ENCODE measurements at places on chromosomes 7 and 10. TPM values are rescaled to one million over a fixed set of nuclear protein-coding genes. Genes with fewer than 3 reads are reported as not detected.

HMX2 gene
- total RNA-seq: not detected

AGR3 gene
- not detected for total RNA-seq

DNA sequence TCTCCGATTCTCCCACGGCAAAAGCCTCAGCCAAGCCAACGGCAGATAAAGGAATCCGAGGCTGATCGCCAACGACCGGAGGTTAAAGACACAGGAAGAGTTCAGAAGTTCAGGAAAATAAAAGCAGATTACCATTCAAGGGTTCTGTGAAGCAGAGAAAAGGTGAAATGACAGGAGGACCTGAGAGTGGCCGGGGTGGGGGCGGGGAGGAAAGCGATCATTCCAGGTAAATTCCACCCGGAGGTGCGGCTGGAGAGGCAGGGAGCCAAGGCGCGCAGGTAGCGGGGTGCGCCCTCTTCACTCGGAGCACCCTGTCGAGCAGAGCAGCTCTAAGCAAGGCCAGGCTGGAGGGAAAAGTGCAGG, 35.3 kb upstream of the SEPHS1 start:
- H3K36me3 ChIP-seq: peaks cover 5% of the 10 kb centered on the region
- peaks cover 10% of the 10 kb centered on the region for H3K4me1 ChIP-seq
- no peak for DNase-seq
- peak overlapping the region; percentile 81 for H3K27ac ChIP-seq
- H3K4me3 ChIP-seq: peak overlapping the region; percentile 73

PLXDC2 gene
- 11.8 TPM for total RNA-seq

GRCh38 chr7:7426676-7427075, 109.0 kb downstream of the COL28A1 start:
- H3K4me3 ChIP-seq: no peak overlapping the region
- peaks cover 2% of the 10 kb centered on the region for H3K36me3 ChIP-seq
- H3K4me1 ChIP-seq: peaks cover 4% of the 10 kb centered on the region
- no peak for DNase-seq

NCF1 gene
- 1.1 TPM for total RNA-seq

DNA sequence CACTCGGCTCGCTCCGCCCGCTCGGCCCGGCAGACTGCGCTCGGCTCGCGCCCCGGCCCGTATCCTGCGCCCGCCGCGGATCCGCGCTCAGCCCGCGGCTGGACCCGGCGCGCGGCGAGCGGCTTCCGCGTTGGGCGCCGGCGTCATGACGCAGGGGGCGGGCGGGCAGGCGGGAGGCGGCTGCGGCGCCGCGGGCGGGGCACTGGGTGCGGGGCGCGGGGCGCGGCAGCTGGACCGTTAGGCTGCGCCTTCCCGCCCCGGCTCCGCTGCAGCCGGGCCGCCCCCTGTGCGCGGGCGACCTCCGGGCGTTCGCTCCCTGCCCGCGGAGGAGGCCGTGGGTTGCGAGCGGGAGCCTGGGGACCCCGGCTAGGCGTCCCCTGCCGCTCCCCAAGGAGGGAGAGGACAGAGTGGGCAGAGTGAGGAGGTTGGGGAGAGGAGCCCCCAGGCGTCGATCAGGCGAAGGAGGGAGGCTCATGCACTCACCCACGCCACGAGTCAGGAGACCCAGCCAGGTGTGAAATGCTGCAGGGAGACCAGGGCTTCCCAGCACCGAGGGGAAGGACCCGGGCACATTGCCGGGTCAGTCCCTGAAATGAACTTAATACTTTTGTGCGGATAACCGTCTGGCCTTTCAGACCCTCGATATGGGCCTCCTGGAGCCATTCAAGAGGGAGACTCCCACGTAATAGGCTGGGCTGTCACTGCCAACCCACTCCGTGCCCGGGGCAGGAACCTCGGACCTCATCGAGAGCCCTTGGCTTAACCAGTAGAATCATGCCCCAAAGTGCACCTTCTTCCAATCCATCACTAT, at the start of gene PIP4K2A:
PIP4K2A (minus strand) TSS at position 100 of the 811 bp plus-strand sequence. CDS start 252 bp downstream, outside the sequence.
- H3K4me3 ChIP-seq: peak within 1 kb of the TSS; percentile 96
- peak; percentile 76 for DNase-seq
- H3K27ac ChIP-seq: peak within 1 kb of the TSS; percentile 72
- H3K36me3 ChIP-seq: no peaks in the 10 kb centered on the region
- H3K4me1 ChIP-seq: peaks cover 28% of the 10 kb centered on the region

- H3K27ac ChIP-seq: no peak overlapping the region
- H3K4me1 ChIP-seq: peaks cover 4% of the 10 kb centered on the region
- no peak for DNase-seq
- peaks cover 53% of the 10 kb centered on the region for H3K27me3 ChIP-seq
- peaks cover 2% of the 10 kb centered on the region for H3K36me3 ChIP-seq
Measured at GRCh38 chr10:14486777-14487487, 156.2 kb upstream of the FRMD4A start.

GRCh38 chr10:86678999-86679792, 10.9 kb downstream of the LDB3 start:
- no peak for DNase-seq
- H3K4me1 ChIP-seq: no peaks in the 10 kb centered on the region
- H3K27me3 ChIP-seq: peaks cover 35% of the 10 kb centered on the region
- H3K4me3 ChIP-seq: no peak overlapping the region
- no peak overlapping the region for H3K27ac ChIP-seq
- H3K36me3 ChIP-seq: no peaks in the 10 kb centered on the region

ADAM12 gene
- 15.2 TPM for total RNA-seq

DNAJB12 gene
- 32.7 TPM for total RNA-seq

AKR1C1 gene
- 1.2 TPM for total RNA-seq

ATXN7L1 gene
- 36.6 TPM for total RNA-seq

DNA sequence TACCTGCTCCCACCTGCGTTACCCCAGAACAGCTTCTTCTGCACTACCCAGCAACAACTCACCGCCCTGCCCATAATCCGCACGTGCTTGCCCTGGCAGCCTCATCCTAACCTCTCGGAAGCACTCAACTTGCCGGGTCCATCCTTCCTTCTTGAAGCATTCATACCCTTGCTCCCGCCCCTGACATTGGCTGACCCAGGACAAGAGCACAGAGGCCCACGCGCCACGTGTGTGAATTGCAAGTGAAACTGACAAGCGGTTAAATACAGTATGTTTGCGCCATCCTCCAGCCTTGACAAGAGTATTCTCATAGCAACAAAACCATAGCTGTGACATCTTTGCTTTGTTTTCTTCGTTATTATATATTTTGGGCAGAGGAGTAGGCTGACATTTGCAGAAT, 10.9 kb upstream of the OCM start:
- no peak overlapping the region for H3K4me3 ChIP-seq
- H3K4me1 ChIP-seq: no peaks in the 10 kb centered on the region
- no peaks in the 10 kb centered on the region for H3K27me3 ChIP-seq
- H3K27ac ChIP-seq: no peak overlapping the region

TMEM254 gene
- total RNA-seq: 11.3 TPM

FEZF1 gene
- not detected for total RNA-seq

- DNase-seq: no peak
- no peaks in the 10 kb centered on the region for H3K27me3 ChIP-seq
- no peak overlapping the region for H3K4me3 ChIP-seq
- no peaks in the 10 kb centered on the region for H3K36me3 ChIP-seq
- no peak overlapping the region for H3K27ac ChIP-seq
Measured at GRCh38 chr7:27608776-27609495, 53.7 kb downstream of the HIBADH start.

SYT15B gene
- total RNA-seq: 0.23 TPM
